ENCODE measurements at places on chromosomes 2 and 18. TPM values are rescaled to one million over a fixed set of nuclear protein-coding genes. Genes with fewer than 3 reads are reported as not detected.

The CXCR1 gene
- polyA plus RNA-seq = 0.08 TPM

GRCh38 chr2:160203422-160203821, 3.4 kb upstream of the ITGB6 start:
- no peak for DNase-seq

DNA sequence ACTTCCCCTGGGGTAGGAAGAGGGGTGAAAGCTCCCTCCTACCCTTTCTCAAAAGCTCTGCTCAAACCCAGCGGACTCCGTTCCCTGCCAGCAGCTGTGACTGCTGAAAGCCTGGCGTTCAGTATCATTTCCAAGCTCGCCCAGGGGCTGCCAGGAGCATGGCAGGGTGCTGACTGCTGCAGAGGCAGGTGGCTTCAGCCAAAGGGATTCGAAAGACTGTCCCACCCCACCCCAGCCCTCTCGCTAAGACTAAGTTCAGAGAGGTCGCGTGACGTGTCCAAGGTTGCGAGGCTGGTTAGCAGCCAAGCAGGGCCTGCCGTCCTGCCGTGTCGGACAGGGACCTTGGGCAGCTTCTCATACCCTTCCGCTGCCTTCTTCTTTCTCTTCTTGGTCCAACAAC, 72.3 kb upstream of the RAB12 start:
- no peak for DNase-seq

DNA sequence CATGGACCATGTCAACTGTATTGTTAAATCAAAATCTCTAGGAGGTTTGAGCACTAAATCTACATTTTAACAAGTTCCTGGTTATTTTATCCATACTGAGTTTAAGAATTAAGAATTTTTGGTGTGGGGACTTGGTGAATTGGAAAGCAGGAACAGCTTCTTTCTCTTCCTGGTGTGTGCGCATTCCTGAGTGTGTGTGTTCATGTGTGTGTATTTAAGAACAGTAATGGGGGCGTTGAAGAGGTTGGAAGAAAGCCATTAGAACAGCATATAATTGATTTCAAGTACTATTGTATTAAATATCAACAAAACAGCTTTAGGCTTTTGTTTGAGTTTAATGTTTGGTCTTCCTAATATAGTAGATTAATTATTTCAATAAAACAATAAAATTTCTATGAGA, 801.3 kb upstream of the ID2 start:
- no peak for DNase-seq

DNA sequence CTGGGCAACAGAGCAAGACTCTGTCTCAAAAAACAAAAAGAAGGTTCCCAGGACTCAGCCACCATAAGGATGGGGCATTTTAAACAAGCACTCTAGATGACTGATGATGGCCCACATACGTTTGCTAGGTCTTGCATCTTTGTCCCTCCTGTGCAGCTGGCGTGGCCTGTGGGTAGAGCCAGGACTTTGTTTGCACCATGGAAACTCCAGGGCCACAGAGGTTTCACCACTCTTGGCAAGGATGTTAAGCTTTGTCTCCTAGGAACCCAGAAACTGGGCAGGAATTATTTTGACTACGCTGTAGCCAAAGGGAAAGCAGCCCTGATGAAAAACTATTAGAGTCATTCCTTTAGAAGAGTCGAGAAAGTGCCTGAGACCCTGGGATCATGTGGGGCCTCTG, 75.3 kb upstream of the STPG4 start:
- no peak for DNase-seq

- peak; percentile 23 for DNase-seq
Measured at GRCh38 chr18:35289727-35290093, 319 bp downstream of the ZSCAN30 start.

DNA sequence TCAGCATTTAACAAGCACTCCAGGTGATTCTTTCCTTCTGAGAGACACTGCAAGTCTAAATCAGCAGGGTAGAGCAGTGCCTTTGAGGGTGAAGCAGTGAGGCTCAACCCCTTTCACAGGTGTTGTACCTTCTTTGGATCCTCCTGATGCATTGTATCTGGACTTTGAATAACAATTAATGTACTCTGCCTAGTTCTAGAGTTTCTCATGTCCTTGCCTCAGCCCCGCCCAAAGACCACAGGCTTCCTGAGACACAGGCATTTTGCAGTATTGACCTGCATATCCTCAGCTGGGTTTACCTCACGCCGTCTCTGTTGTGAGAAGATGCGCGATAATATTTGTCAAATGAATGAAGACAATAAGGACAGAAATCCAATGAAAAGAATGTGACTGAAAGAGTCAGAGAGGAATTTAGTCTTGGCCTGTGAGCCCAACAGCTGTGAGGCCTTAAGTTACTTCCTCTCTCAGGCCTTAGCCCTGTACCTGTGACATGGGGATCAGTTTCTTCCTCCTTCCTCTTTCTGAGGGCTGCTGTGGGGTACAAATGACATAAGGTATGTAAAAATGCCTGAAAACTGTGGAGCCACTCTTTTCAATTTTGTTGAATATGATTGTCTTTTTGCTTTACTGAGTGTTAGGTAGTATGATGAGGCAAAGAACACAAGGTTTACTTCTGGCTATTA, 43.7 kb downstream of the WIPF1 start:
- DNase-seq = no peak
